ENCODE measurements at places on chromosomes 16 and 17.

DNA sequence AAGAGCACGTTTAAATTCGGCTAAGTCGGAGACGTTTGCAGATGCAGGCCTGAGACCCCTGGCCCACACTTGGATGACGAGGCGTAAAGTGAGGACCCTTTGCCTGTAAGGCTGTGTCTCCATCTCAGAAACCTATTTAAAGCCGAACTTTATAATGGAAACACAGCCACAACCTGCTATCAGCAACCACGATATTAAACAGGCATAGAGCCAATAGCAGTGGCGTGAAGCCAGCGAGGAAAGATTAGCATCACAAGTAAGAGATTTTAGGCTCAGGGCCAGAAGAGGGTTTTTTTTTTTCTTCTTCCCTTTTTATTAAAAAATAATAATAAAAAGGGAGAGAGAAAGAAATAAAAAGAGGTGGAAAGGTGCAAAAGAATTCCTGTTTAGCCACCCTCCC is 111.3 kb upstream of the NOL11 start:
- DNase-seq: no peak

DNA sequence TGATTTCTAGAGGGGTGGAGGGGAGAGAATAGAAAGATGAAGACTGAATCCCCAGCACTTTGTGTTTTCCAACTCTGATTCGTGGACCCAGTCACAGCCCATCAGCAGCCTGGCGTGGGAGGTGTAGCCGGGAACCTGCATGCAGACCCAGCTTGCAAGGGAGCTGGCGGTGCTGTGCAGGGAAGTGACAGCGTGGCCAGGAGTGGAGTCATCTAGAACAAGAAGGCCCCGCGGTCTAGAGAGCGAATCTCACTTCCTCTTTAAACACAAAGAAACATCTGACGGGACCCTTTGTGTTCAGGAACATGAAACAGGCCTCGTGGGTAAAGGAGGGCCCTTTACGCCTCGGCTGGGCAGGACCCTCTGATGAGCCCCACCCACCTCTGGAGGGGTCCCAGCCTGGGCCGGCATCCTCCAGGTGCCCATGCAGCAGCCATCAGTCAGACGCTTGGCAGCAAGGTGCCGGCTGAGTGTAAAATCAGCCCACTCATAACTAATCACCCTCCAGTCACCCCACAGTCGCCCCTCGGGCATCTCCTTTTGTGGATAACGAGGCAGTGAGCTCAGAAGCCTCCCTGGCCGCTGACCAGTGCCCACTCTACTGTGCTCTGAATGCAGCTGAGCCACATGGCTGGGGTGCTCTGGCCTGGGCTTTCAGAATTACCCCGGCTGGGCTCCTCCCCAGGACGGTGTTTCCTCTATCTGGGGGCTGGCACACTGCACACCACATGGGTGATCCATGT is 4.4 kb downstream of the SNAI3 start:
- no peak for DNase-seq

DNA sequence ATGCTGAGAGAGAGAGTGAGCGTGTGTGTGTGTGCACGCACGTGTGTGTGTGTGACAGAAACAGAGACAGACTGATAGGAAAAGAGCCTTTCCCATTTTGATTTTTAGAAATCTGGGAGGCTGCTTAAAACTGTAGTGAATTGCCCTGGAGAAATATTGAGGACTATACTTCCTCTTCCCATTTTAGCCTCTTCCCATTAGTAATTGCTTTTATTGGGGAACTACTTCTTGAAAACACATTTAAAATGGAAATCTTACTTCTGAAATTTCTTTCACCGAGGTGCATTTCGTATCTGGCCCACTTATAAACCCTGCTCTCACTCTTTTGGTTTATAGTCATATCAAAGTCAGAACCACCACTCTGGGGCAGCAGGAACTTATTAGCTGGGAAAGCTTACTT is 47.1 kb downstream of the NUP93 start:
- no peak for DNase-seq

DNA sequence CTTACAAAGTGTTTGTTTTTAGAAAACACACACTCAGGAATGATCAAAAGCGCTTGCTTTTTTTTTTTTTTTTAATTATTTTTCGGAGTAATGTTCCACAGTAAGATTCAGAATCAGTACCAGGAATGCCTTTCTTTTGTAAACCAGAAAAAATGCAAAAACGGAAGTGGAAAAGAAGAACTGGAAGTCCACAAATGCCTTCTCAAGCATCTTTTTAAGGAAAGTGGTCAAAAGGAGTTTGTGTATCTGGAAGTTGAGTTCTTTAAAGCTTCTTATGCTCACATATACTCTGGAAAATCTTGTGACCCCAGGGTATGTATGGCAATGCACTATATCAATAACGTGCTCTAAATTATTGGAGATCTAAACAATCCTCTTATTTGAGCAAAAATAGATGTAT is 126.0 kb downstream of the ABCA8 start:
- no peak for DNase-seq

GRCh38 chr17:1560101-1560857 is 2.3 kb downstream of the PITPNA start:
- DNase-seq: no peak

DNA sequence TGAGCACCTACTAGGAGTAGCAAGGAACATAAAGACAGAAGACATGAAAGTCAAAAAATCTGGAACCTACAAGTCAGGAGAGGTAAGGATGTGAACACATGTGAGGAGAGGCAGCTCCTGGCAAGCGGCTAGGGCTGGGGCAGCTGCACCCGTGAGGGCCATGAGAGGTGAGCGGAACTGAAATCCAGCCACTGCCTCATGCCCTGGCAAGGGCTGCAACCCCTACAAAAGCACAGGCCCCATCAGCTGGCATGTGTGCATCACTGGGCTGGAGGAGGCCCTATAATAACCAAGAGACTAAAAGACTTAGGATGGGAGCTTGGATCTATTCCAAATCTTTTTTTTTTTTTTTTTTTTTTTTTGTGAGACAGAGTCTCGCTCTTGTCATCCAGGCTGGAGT is 40.3 kb upstream of the ERN1 start:
- DNase-seq: no peak

DNA sequence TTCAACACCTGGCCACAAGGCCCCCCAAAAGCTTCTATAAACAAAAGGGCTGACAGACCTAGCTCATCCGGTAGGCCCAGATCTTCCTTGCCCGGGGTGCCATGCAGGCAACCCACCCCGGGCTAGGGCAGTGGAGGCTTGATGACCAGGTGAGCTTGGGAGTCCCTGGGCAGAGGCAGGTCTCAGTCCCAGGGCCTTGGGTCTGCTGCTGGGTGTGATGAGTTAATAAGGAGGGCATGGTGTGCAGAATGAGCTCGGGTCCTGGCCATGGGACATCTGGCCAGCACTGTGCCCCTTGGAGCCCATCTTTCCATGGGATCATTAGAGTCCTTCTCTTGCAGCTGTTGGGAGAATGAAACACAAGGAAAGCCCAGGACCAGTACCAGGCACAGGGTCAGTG is 20.2 kb upstream of the MPRIP start:
- DNase-seq: no peak

GRCh38 chr17:12634789-12635414 is 30.8 kb upstream of the MYOCD start:
- no peak for DNase-seq

- DNase-seq: no peak
Measured at GRCh38 chr17:50564916-50565315, 4.4 kb downstream of the CACNA1G start.

- no peak for DNase-seq
Measured at GRCh38 chr16:4273858-4274311, 1.1 kb upstream of the TFAP4 start.

DNA sequence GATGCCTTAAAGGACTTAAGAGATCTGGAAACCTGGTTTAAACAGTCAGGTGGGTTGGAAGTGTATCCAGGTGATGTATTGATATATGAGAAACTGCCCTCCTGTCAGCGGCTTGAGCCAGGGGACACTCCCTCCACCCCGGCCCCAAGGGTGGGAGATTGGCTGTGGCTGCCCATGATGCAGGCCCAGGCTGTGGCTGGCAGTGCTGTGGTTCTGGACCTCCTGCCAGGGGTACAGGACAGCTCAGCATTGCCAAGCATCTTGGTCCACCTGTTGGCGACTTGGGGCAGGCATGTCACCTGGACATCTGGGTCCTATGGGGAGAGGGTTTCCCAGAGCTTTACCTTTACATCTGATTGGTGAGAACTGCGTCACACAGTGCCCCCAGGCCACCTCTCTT is 201.0 kb downstream of the SPECC1 start:
- no peak for DNase-seq

GRCh38 chr17:59652119-59652518 is 32.4 kb downstream of the CLTC start:
- no peak for DNase-seq

DNA sequence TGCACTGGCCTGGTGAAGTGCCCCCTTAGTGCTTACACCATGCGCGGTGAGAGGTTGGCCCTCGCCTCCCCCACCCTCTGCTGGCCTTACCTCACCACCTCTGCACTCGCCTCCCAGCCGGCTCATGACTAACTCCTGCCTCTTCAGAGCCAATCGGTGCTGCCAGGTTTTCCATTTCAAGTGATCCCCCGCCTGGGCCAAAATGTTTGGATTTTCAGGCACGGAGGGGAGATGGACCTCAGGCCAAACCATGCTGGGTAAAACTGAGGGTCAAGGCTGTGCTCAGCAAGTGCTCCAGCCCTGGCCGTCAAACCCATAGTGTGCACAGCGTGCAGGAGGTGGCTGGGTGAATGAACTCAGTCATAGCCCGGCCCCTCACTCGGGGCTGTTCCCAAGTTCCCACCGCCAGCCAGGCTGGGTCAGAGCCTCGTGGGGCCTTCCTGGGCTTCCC is 175.4 kb downstream of the SEC14L1 start:
- no peak for DNase-seq

- no peak for DNase-seq
Measured at GRCh38 chr16:71242601-71243000, 12.1 kb upstream of the HYDIN start.

DNA sequence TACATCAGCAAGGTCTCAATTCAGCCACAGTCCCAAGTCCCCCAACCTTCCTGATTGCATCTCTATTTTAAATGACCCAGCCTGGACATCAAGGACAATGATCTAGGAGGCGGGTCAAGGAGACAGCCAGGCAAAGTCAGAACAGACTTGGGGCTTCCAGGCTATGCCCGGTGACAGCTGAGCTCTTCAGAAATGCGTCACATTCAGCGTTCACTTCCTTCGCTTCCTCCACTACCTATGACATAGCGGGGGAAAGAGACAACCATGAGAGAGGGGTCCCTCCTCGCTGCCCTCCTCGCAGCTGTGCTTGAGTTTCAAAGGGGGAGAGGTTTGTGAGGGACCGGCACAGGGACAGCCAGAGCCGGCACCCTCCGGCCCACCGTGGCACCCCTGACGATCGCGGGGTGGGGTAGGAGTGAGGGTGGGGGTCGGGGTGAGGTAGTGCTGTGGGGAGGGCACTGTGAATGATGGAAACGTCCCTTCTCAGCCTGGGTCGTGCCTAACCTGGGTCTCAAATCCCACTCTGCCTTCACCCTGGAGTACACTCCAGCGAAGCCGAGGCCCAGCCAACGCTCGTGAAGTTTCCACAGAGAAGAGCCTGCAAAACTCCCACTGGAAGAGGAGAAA is 12.3 kb upstream of the LGALS3BP start:
- no peak for DNase-seq

- no peak for DNase-seq
Measured at GRCh38 chr17:43467981-43468581, 15.7 kb upstream of the DHX8 start.

- no peak for DNase-seq
Measured at GRCh38 chr16:75727221-75727620, 931 bp upstream of the CPHXL start.

- DNase-seq: no peak
Measured at GRCh38 chr17:44879376-44879775, 19.9 kb downstream of the EFTUD2 start.

DNA sequence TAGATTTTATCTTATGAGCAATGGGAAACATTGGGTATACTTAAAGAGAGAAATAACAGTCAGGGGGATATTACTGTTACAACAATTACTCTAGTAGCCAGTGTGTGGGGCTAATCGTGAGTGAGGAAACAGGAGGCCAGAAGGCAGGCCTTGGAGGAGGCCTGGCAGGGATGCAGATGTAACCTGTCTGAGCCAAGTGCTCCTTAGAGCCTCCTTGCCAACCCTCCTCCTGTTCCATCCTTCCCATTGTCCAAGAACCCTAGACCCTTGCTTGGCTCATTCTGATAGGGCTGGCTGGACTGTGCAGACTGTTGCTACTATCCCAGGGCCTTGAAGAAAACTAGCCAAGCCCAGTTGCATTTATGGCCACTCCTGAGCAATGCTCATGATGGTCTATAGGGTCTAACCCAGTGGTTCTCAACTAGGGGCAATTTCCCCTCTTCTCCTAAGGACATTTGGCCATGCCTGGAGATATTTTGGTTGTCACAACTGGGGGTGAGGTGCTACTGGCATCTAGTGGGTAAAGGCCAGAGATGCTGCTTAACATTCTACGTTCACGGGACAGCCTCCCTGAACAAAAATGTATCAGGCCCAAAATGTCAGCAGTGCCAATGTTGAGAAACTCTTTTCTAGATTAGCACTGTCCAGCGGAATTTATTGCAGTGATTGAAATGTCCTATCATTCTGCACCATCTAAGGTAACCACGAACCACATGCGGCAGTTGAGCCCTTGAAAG is 24.4 kb upstream of the WSCD1 start:
- no peak for DNase-seq

DNA sequence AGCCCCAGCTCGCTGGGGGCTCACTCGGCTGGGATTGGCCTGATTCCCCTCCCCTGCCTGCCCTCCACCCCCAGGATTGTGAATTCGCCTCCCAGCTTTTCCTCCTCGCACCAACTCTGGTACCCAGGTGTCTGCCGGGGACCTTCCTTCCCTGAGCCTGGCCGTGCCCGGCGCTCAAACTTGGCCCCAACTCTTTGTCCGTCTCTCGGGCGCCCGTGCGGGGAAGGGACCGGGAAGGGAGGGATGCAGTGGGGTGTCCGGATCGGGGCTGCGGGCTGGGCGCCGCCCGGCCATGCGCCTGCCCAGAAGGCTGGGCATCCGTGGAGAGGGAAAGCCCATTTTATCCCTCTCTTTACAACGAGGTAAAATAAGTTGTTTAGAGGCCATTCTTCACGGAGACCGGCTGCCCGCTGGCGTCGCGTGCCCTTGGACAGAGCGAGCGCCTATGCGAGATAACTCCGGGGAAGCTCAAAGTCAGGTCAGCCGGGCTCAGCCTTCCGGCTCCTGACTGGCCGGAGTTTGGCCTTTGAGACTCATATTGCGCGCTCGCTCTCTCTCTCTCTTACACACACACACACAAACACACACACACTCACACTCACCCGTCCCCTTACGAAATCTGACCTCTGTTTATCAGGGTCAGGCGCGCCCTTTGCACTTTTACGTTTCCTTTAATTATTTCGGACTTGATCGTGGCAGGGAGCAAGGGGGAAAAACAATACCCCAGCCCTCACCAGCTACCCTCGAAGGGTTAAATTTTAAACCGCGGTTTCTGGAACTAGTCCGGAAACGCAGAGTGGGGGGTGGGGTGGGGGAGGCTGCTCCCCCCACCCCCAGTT is 774 bp upstream of the MAF start:
- DNase-seq: no peak

All from NCI-H187 (cell line).